ENCODE measurements at places on chromosomes 11 and 22.

DNA sequence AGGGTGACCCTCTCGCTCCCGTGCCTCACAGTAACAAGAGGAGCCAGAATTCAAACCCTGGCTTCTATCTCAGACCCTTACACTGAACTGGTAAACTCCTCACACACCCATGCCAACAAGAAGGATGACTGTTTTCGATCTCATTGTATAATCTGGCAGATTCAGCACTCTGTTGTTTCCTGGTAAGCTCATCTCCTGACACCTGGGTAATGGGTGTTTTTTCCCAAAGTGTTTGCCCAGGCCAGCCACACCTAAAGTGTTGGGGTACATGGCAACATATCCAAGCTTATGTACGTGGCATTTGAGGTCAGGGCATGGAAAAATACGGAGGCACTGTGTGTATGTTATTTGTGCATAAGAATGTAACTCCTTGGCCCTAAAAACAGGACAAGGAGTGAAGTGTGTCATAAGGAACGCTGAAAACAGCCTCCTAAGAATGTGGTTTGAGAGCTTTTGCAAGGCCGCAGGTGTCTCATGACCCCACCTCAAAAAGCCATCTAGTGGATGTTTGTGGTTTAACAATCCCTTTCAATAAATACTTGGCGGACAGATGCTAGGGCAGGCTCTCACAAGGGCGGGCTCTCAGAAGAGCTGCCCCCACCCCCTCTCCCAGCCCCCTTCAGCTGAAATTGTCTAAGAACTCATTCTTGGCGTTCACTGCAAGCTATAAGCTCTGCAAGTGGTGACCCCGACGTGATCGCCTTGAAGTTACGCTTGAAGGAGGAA, at the start of gene MS4A15:
MS4A15 (plus strand) TSS at position 561 of the 726 bp plus-strand sequence. CDS start 6,867 bp downstream, outside the sequence.
- no peak for DNase-seq

- DNase-seq, result no peak
These were observed 12.7 kb downstream of the GTPBP1 start for GRCh38 chr22:38718414-38718813.

GRCh38 chr11:113546757-113547507, 71.7 kb upstream of the DRD2 start:
- no peak for DNase-seq

GRCh38 chr11:124108156-124108555, 7.1 kb upstream of the VWA5A start:
- no peak for DNase-seq

GRCh38 chr22:40653361-40653760, 16.8 kb upstream of the MRTFA start:
- no peak for DNase-seq

DNA sequence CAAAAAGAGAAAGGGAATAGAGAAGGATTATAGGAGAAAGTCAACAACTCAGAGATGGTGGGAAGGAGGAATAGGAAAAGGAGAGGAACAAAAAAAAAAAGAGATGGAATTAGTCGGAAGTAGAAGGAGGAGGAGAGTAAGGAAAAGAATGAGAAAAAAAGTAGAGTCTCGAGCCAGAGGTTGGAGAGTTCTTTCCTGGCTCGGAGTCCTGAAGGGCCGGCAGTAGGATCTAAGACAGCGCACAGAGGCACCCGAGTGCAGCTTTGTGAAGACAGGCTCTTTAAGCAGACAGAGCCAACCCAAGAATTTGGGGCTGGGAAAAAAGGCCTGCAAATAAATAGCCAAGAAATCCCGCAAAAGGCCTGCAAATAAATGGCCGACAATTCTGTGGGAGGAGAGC, 170.4 kb upstream of the CCDC90B start:
- DNase-seq, result no peak

- DNase-seq, result no peak
These were observed at the start of gene TSPO for GRCh38 chr22:43151251-43152002. TSPO (plus strand) TSS chr22:43151559; CDS start chr22:43159239, 7,680 bp downstream.

GRCh38 chr11:111996129-111996528, 29.1 kb upstream of the DLAT start:
- no peak for DNase-seq

DNA sequence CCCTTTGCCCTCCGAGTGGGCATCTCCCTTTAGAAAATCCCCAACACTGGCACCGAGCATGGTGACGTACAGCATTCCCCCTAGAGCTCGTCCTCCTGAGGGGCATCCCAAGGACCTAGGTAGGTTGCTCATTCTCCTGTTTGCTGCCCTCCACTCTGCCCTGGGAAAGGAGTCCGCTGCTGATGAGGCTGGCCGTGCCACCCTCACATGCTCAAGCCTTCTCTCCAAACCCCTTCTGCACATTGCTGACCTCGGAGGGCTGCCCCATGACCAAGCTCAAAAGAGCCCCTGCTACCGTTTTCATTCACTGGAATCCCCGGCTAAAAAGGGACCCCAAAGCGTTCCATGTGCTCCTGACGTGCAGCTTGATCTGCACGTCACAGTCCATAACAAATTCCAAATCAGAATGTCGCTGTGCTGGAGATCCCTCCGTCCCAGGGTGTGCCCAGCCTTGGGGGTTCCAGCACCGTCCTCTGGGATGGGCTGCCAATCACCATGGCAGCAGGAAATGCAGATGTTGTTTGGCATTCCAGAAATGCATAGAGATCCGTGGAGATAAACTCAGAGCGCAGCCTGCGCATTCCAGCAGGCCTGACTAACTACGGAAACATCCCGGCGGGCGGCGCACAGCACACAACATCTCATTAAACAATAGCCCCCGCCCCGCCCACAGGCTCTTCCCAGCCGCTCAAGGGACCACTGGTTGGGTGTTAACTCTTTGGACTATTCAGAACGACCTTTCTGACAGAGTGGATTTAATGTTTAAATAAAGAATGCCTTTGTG, 26.3 kb upstream of the GNB1L start:
- no peak for DNase-seq

DNA sequence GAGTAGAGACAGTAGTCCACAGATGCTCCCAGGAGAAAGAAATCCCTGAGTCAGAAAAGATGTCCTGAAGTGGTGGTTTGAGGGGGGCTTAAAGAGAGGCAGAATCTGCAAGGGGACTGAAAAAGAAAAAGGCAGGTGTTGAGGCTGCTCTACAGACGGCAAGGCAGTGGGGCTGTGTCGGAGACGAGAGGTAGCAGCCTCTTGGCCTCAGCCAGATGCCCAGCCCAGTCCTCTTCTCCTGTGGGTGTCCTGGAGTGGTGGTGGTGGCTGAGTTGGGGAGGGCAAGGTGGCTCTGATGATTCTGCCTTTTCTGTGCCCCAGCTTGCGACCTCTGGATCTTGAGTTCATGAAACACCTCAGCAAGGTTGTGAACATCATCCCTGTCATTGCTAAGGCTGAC, 9.3 kb upstream of the WBP2NL start:
- DNase-seq, result no peak

GRCh38 chr22:27990879-27991278, 71.8 kb upstream of the PITPNB start:
- DNase-seq, result peak; percentile 13

DNA sequence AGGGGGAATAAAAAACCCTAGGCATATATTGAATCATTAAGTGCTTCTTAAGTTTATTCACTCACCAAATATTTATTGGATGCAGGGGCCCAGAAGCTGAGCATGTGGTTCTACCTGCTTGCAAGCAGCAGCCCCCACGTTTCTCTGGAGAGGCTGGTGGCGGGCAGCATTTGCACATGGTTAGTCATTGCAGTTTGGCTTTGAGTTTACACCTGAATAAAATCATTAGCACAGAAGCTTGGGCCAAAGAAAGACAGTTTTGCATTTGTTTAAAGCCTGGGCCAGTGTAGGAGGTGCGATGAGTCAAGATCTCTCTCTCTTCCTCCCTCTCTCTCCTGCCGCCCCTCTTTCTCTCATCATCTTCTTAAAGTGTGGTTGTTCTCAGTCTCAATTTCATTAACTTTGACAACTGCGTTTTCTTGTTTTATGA, 72.6 kb downstream of the C22orf31 start:
- DNase-seq, result no peak

DNA sequence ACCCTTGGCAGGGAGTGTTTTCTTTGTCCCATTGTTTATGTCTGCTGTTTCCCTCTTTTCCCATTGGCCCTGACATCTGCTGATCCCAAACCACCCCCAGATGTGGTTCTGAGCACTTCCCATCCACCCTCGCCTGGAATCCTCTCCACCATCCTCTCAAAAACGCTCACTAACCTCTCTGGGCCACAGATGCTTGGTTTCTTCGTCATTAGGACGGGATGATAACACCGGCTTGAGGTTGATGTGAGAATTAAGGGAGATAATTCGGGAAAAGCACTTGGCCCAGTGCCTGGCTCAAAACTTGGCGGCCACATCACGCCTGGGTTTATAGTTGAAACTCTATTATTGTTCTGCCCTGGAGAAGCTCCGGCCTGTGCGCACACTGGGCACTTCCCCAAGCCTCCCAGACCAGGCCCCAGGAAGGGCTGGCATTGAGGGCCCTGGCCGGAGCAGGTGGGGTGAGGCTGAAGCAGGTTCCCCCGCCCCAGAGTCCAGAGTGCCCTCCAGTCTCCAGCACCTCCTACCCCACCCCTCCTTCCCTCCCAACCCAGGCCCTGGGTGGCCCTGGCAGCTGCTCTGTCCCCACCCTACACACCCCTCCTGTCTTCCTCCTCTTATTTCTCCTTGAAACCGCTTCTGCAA, 63.7 kb downstream of the CYTH4 start:
- DNase-seq, result no peak

- DNase-seq, result no peak
These were observed 106.4 kb downstream of the EHF start for GRCh38 chr11:34727228-34727737.

DNA sequence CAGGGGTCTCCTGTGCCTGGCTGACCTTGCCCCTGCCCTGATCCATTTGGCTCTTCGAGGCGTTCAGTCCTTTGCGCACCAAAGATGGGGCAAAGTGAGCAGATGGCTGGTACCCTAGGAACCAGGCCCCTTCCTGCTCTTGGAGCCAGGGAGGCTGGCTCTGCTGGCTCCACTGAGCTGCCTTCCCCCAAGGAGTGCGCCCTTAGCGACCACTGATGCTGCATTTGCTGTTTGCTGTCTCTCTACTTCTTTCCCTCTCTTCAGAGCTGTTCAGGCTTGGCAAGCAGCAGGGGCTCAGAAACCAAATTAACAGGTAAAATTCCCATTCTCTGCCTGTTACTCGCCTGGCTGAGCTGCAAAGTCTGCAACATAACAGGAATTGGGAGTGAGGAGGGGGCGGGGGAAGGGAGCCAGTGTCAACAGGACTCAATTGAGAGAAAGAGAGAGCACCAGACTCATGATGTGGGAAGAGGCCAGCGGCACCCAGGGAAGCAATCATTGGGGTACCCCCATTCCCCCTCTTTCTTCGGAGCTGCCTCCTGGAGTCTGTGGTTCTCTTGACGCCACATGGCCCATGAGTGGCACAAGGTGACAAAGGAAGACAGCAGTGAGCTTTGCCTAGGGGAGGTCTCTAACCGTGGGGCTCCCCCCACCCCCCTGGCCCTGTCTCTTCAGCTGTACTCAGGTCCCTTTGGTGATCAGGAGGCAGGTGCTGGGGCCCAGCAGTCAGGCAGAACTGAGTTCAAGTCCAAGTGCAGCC, 102.3 kb downstream of the TP53I11 start:
- DNase-seq, result no peak

DNA sequence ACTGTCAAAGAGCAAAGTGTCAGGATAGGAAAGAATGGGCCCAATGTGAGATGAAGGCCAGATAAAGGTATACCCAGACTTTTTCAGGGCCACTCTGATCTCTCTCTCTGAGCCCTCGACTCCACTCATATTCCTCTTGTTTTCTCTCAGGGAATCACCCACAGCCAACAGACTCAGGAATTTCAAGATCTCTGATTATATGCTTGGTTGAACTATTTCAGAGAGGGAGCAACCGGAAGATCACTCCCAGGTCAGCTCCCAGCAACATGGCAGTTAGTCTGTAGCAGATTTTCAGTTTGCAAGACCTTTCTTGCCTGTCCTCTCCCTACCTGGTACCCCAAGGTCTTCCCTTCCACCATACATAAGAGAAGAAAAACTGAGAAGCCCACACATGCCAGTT, 102.5 kb downstream of the C11orf58 start:
- DNase-seq, result no peak

GRCh38 chr22:47371263-47372090, 609.0 kb downstream of the TBC1D22A start:
- DNase-seq, result no peak

DNA sequence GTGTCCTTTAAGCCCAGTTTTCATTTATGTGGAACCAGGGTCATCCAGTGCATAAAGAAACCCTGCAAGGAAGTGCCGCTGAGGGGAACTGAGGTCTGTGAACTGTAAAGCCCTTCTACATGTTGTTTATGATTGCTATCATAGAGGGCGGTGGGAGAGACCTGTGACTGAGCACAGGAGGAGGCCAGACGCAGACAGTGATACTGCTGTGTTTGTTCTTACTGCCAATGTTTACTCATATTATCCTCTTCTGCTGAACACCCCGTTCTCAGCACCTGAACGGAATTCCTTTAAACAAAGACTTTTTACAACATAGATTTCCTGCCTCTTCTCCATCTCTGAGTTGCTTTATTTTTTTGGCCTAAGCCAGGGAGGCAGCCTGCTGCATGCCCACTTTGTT, 967 bp upstream of the GALNT18 start:
- no peak for DNase-seq

DNA sequence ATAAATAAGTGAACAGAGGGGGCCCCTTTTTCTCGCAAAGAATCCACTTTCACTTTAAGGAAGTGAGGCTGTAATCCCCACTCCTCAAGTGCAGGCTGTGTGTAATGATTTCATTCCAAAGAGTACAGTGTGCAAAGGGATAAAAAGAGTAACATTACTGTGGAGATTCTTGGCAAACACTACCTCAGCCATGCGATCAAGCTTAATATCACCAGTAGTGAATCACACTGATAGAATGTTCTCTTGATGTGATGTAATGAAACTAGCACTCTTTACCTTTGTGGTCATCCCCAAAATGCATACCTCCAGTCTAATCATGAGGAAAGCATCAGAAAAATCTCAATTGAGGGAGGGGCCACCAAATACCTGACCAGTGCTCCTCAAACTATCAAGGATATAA, 246.1 kb upstream of the CHORDC1 start:
- no peak for DNase-seq

DNA sequence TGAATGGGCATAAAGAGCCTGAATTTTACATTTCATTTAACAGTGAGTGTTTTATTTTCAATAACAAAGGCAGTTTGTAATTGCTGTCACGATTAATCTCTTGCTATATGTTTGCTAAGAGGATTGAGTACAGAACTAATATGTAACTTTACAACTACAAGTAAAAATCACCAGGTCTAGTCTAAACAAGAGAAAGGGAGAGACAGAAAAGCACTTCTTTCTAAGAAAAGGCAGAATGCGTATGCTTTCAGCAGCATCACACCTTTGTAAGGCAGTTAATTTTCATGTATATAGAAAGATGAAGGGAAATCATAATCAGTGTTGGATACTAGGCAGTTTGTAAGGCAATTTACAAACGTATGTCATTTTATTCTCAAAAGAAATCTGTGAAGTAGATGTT, 169.8 kb downstream of the NELL1 start:
- DNase-seq, result no peak

GRCh38 chr22:23677701-23677995, 13.2 kb upstream of the RGL4 start:
- DNase-seq, result no peak

GRCh38 chr11:105220121-105220520, 80.6 kb upstream of the CARD18 start:
- DNase-seq, result no peak
